IPS DF 19.7 (cell line): ENCODE measurements at places on chromosomes 2 and 18.

DNA sequence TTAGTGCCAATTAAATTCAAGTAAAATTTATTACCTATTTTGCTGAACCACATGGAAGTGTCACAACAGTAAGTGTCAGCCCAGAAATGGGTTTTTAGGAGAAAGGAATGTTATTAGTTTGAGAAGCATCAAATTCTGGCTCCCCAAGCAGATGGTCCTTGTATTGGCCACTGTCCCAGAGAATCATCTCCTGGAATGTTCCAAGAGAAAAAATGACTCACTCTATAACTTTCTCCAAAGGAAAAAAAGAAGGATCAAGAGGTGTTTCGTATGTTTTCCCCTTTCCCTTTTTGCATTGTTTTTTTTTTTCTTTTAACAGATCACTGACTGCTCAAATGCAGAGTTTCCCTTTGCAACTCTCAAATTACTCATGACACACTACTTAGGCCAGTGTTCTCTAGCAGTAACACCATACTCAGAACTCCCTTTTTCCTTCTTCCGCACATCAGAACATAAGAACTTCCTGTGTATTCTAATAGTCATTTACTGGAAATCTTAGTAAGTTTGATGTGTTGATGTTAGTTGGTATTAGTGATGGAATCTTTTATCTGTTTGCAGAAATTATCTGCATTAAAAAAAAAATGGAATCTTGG is 390.3 kb downstream of the GPD2 start:
- DNase-seq = no peak

- no peak for DNase-seq
These were observed 109.5 kb downstream of the EIPR1 start for GRCh38 chr2:3267869-3268704.

DNA sequence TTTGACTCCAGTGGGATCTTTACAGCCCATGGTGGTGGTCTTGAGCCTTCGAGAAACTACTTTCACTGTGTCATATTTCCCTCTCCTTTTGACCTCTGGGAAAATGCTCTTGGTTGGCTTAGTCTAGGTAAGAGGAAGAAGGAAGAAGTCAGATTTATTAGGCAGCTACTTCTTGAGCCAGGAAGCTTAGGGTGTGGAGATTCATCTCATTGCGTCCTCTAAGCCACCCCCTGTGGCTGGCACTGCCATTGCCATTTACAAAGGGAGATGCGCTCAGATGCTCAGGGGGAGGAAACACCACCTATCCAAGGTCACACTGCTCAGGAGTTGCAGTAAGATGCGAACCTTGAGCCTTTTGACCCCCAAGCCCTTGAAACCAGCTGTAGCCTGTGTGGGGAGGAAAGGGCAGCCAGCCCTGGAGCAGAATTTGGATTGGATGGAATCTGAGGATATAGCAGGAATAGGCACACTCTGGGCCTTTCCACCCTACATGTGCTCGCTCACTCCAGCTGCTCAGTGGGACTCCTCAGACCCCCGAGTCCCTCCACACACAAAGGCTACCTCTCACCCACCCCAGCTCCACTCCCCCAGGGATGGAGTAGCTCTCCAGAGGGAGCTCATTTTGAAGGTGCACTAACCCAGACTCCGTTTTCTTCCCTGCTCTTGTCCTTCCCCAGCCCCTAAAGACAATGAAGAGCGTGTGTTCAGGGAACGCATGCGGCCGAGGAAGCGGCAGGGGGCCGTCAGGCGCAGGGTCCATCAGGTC is 321.3 kb upstream of the EPAS1 start:
- DNase-seq = no peak

DNA sequence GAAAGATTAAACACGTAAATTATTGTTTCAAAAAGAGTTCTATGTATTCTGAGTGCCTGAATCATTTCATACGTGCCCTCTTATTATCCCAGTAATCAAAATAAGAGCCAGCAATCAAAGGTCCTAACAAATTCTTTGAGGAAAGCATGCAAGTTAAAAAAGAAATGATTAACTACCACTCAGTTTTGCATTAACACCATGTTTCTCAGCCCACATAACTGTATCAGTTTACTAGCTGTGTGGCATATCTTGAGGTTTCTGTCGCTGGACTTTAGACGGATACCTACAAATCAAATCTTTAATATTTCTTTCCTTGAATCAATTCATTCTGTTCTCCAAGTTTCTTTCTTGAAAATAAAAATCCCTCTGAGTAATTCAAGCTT is 668.9 kb upstream of the CHAC2 start:
- no peak for DNase-seq

DNA sequence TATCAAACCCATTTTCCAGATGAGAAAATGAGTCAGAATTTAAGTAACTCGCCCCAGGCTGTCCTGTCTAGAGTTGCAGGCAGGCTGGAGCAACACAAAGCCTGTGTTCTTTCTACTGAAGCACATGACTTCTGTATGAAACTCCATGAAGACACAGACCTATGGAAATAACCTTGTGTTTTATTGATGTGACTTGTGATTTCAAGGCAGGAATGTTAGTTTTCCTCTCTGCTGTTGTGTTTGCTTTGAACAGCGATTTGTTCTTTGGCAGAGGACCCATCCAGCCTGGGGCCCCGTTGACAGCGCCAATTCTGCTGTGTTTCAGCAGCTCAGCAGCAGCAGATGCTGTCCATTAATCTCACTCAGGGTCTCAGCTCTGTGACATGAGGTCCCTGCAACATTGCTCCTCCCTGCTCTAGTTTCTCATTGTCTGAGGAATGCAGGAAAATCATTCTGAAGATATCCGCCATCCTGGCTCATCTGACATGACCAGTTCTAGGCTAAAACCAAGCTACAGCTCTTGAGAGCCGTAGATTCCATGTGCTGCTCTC is 344.3 kb upstream of the RAB12 start:
- DNase-seq = no peak

- no peak for DNase-seq
These were observed 125.7 kb downstream of the HDAC4 start for GRCh38 chr2:239275044-239275685.

GRCh38 chr2:204133476-204133875 is 196.9 kb downstream of the ICOS start:
- DNase-seq = no peak

DNA sequence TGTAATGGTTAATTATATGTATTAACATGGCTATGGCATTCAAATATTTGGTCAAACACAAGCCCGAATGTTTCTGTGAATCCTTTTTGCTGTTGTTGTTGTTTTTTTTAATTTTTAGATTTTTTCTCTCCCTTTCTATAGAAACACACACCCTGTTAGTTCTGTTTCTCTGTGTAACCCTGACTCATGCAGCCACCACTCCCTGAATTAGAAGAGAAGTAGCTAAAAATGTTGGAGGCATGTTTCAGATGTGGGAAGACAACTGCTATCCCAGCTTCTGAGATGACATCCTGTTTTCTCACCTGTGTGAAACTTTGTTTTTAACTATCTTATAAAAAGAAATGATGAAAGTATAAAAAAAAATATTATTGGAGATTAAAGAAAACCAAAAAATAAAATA is 219.6 kb upstream of the RGPD4 start:
- no peak for DNase-seq

- no peak for DNase-seq
These were observed 124.6 kb downstream of the TMEFF2 start for GRCh38 chr2:192070099-192070498.

- DNase-seq = no peak
These were observed 115.3 kb upstream of the ALPP start for GRCh38 chr2:232263295-232263694.

DNA sequence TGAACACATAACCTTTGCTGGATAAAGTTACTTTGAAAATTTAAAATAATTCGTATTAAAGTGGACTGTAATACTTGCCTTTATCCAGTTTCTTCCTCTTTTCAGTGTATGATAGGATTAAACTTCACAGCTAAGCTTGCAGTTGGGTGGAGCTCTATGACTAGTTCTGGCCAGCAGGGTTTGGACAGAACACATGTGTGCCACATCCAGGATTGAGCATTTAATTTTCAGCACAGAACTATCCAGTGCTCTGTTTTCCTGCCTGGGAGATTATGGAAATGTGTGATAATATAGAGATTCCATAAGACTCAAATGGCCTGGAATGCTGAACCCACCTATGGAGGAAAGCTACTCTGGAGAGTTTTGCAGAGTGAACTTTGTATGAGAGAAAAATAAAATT is 200.2 kb downstream of the OSR1 start:
- DNase-seq = no peak
